ENCODE measurements at places on chromosomes 13 and 19.
A peak's percentile ranks its signal among the peaks of the same experiment; 100 is the strongest.

DNA sequence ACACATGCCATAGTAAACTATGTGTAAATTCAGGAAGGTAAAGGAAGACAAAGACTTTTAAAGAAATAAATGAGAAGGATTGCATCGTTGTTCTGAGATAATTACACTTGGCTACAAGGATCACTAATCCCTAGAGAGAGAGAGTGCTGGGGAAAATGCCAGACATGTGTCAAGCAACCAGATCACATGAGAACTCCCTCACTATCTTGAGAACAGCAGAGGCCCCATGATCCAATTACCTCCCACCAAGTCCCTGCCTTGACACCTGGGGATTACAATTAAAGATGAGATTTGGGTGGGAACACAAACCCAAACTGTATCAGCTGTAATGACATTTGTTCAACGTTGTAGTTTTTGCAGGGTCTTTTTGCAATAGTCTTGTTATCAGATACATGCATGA, 1600.9 kb upstream of the MIR17HG start:
- DNase-seq: no peak

GRCh38 chr19:9456018-9456689, 20.8 kb upstream of the ZNF266 start:
- DNase-seq: no peak

GRCh38 chr13:113550453-113550852, 34.1 kb upstream of the TFDP1 start:
- no peak for DNase-seq

DNA sequence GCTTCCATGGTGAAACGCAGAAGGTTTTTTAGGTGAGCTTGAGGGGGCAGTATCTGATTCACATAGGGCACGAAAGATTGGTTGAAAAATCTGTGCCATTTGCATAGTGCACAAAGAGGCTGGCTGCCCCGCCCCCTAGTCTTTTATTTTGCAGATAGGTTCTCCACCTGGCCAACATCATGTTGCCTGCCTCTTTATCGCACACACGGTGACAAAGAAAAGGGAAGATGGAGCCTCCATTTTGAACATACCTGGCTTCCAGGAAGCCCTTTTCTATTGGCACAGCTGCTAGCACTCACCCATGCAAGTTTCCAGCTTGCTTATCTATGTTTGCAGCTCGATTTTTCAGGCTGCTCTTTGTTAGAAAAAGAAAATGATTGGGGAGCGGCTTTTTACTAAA, 316.2 kb upstream of the KLHL1 start:
- DNase-seq: no peak

DNA sequence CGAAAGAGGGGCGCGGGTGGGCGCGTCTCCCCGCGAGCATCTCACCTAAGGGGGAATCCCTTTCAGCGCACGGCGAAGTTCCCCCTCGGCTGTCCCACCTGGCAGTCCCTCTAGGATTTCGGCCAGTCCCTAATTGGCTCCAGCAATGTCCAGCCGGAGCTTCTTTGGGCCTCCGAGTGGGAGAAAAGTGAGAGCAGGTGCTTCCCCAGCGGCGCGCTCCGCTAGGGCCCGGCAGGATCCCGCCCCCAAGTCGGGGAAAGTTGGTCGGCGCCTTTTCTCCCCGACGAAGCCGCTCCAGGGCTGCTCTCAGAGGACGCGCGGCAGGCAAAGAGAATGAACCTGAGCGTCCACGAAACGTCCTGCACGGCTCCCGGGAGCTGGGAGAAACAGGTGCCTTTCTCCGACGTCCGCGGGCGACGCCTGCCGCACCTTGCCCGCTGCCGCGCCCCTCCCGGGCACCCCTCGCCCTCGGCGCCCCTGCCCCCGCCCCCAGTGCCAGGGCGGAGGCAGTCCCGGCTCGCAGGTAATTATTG, 366 bp upstream of the KL start:
- no peak for DNase-seq

- peak; percentile 44 for DNase-seq
Observed at GRCh38 chr19:42345191-42345812, 19.9 kb downstream of the MEGF8 start.

DNA sequence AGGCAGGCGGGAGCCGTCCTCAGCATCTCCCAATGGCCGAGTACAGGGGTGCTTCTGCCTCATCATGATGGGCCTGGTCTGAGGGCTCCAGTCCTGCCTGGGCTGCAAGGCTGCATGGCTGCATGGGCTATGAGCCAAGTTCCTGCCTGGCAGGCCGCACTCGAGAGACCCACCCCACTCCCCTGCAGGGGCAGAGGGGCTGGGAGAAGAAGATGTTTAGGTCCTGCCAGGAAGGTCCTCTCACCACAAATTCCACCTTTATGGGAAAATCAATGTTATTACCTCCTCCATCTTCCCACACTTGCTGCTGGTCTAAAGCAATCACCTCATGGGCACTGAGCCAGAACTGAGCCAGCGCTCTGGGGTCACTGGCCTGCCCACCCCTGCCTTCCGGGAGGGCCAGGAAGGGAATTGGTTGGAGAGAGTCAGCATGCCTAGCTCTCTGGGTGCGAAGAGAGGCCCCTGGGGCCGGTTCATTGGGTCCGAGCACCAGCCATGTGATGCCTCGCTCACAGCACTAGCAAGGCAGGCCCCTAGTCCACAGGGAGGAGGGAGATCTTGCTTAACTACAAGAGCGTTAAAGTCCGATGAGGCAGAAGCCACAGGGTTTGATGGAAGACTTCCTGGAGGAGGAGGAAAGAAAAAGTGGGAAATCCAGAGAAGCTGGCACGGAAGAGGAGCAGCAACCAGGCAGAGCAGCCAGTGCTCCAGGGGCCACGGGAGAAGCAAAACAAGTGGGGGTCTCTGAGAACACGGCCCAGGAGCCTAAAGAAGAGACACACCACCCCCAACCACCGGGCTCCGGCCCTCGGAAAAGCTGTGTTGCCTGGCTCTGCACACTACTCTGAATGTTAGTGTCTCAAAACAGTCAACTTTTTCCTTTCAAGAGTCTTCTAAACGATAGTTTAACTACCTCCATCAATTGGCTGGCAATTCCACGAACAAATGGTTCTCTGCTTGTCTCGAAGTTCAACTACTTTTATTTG, 63.1 kb downstream of the CEBPG start:
- no peak for DNase-seq

DNA sequence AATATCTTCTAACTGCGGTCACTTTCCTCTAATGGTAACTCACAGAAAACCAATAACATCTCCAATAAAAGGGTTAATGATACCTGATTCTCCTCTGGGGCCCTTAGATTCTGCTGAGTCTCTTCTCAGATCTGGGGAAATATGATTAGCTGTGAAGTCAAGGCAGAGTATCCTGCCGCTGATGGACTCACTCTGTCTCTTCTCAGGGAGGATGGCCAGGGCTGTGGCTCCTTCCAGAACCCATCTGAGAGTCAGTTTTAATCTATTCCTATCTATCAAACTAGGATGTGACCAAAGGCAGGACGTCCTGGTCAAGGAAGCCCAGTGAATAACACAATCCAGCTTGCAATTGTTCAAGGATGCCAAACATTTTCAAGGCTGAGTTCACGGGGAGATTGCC, 109.8 kb downstream of the SLC10A2 start:
- DNase-seq: no peak

DNA sequence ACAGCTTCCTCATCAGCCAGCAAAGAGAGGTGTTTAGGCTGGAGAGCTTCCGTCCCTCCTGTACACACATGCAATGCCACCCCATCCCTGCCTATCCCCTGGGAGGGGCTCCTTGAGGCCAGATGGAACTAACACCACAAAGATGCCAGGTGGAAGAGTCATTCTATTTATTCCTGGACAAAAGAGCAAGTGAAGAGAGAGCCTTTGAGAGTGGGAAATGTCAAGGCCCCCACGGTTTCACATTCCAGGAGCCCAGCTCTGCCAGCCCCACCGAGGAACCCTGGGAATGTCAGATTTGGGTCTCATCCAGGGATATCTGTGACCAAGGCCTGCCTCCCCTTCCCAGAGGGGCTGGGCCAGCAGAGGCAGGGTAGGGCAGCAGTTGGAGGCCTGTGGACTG, 30.8 kb upstream of the IGFL1 start:
- DNase-seq: no peak

DNA sequence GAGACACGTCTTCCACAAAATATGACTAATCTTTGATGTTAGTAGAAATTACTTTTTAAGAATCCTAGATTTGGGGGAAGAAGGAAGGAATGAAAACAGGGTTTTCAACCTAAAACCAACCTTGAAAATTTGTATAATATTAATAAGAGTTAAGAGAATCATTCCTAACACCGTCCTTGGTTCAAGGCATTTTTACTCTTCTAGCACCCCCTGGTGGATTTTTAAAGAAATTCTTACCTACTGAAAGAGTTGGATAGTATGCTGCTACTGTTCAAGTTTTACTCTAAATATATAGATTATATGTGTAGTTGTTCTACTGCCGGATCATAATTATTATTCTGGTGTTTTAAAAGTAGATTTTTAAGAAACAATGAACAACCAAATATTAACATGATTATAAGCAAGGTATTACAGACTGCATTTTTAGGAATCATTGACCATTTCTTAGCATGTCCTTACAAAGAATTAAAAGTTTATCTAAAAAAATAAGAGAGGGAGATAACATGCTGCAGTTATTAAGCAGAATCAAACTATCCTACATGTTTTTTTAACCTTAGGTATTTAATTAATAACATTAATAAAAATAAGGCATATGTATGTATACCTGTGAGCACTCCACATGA, 7.4 kb upstream of the SLITRK6 start:
- peak; percentile 72 for DNase-seq

DNA sequence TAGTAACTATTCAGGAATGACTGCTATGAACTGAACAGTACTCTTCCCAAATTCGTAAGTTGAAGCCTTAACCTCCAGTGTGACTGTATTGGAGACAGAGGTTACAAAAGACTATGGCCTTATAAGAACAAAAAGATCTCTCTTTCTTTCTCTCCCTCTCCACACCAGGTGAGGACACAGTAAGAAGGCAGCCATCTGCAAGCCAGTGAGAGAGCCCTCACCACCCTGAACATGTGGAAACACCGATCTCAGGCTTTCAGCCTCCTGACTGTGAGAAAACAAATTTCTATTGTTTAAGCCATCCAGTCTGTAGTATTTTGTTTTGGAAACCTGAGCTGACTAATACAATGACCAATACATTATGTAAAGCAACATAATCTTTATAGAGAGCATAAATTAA, 888.9 kb downstream of the SLITRK1 start:
- no peak for DNase-seq

GRCh38 chr13:111537115-111537728, 216.8 kb downstream of the TEX29 start:
- no peak for DNase-seq

GRCh38 chr13:29108068-29108786, 288.1 kb downstream of the MTUS2 start:
- no peak for DNase-seq

GRCh38 chr13:103895835-103896531, 829.8 kb upstream of the SLC10A2 start:
- DNase-seq: no peak

- peak; percentile 44 for DNase-seq
Observed at GRCh38 chr19:30719189-30719998, 347.2 kb downstream of the ZNF536 start.

GRCh38 chr13:47890146-47890814, 110.8 kb downstream of the SUCLA2 start:
- DNase-seq: peak; percentile 29

GRCh38 chr13:78618411-78618810, 15.1 kb upstream of the POU4F1 start:
- no peak for DNase-seq

- DNase-seq: peak; percentile 76
Observed at GRCh38 chr13:113275387-113275786, 21.7 kb upstream of the LAMP1 start.

GRCh38 chr19:9538183-9539058, at the start of gene ZNF426:
Gene ZNF426, minus strand, starts transcription at chr19:9538645. Its CDS starts 2,413 bp downstream, at chr19:9536232.
- peak; percentile 91 for DNase-seq

GRCh38 chr13:30465593-30466357, at the start of gene HMGB1:
Gene HMGB1, minus strand, starts transcription at chr13:30465936. Its CDS starts 2,256 bp downstream, at chr13:30463680.
- DNase-seq: peak; percentile 99

- no peak for DNase-seq
Observed at GRCh38 chr13:27442797-27443196, 7.6 kb downstream of the MTIF3 start.

DNA sequence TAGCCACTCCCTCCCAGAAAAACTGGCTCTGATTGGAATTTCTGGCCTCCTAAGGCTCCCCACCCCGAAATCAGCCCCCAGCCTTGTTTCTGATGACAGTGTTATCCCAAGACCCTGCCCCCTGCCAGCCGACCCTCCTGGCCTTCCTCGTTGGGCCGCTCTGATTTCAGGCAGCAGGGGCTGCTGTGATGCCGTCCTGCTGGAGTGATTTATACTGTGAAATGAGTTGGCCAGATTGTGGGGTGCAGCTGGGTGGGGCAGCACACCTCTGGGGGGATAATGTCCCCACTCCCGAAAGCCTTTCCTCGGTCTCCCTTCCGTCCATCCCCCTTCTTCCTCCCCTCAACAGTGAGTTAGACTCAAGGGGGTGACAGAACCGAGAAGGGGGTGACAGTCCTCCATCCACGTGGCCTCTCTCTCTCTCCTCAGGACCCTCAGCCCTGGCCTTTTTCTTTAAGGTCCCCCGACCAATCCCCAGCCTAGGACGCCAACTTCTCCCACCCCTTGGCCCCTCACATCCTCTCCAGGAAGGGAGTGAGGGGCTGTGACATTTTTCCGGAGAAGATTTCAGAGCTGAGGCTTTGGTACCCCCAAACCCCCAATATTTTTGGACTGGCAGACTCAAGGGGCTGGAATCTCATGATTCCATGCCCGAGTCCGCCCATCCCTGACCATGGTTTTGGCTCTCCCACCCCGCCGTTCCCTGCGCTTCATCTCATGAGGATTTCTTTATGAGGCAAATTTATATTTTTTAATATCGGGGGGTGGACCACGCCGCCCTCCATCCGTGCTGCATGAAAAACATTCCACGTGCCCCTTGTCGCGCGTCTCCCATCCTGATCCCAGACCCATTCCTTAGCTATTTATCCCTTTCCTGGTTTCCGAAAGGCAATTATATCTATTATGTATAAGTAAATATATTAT, 6.1 kb downstream of the FOSB start:
- peak; percentile 56 for DNase-seq

GRCh38 chr13:97023117-97023516, 28.8 kb upstream of the OXGR1 start:
- no peak for DNase-seq

DNA sequence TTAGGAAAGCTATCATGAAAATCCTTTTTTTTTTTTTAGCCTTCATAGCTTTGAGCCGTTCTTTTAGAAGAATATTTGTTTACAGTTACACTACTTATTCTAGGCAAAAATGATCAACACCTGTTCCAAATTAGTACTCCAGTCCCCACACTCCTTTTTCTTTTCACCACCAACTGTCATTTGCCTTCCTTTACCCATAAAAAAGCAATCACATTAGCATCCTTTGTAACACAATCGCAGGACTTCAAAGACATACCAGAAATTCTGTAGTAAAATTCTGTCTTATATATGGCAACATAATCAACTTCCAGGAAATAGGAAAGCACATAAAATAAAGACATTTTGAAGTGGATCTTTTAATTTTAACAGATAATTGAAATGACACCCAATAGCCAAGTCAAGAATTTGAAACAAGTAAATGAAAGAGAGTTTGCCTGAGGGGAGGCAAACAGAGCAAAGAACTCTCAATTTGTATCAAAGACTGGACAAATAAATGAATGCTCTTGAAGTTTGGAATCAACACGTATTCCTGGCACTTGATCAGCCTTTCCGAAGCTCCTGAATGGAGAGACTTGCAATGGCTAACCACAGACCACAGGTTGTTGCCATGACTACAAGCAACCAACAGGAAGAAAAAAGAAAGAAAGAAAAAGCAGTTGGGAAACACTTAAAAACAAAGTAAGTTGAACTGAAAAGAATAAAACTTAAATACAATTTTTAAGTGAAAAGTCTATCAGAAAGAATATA, 206.8 kb downstream of the PCDH9 start:
- peak; percentile 87 for DNase-seq

All from cardiac fibroblast (primary cell).